ENCODE measurements at places on chromosomes 7 and 10.

GRCh38 chr7:31014826-31015225, 37.3 kb upstream of the ADCYAP1R1 start:
- no peak for DNase-seq

GRCh38 chr7:134662871-134663205, 16.2 kb downstream of the BPGM start:
- DNase-seq, result no peak

DNA sequence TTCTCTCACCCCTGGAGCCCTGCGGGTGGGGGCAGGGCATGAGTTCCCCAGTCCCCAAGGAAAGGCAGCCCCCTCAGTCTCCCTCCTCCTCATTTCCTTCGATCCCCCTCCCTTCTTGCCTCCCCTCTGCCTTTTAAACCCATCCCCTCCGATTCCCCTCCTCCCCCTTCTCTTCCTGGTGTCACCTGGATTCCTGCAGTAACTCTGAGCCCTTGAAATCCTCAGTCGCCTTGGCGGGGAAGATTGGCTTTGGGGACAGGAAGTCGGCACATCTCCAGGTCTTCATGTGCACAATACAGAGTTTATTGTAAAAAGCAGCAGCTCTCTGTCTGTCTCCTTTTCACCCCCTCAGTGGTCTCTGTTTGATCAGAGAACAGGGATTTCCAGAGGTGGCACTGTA, 1.3 kb upstream of the MUC12 start:
- DNase-seq, result no peak

- no peak for DNase-seq
Measured at GRCh38 chr10:15486404-15486803, 115.3 kb upstream of the FAM171A1 start.

DNA sequence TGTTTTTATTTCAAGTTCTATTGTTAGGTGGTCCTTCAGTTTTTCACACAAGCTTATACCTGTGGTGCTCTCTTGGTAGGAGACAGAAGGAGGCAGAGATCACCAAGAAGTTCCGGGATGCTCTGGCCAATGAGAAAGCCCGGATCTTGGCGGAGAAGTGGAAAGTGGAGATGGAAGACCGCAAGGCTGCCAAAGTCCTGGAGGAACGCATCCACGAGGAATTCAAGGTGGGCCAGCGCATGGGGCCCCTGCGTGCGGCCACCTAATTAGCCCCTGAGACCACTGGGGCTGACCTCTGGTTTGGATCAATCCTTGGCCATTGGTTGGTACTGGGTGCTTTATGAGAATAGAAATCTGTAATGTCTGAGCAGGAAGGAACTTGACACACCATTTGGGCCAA, 33.6 kb downstream of the SH2D4B start:
- DNase-seq, result no peak

DNA sequence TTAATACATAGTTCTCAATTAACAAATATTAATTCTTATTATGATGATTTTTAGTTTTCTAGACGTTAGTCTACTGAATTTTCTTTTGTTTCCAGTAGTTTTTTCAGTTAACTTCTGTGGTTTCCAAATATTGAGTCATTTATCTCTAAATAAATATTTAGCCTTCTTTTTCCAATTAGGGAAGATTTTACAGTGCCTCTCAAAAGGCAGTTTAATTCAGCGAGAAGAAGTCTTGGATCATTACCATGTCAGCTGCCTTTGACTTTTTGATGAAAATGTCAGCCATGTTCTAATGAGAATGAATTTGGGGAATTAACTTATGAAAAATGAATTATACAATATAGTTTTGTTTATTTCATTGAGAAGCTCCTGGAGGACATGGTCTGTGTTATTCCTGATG, 90.0 kb downstream of the CDK14 start:
- no peak for DNase-seq

- no peak for DNase-seq
Measured at GRCh38 chr10:14200698-14201544, 129.8 kb downstream of the FRMD4A start.

GRCh38 chr7:143286522-143286890, 1.6 kb upstream of the CASP2 start:
- no peak for DNase-seq

- DNase-seq, result no peak
Measured at GRCh38 chr10:84587789-84588188, 259.4 kb downstream of the CCSER2 start.

DNA sequence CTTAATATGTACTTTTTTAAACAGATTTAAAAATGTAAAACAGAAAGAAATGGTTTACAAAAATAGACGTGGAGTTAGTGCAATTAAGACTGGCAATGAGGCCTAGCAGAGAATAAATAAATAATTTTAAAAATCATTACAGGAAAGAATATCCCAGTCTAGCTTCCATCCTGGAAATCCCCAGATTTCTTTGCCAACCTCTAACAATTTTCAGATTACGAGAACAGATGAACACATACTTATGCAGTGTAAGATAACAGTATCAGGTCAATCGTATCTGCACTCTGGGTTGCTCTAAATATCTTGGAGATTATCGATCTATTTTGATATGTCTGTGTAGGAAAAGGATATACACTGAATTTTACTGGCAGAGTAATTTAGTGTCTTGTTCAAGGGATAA, 210.5 kb downstream of the SEMA3A start:
- no peak for DNase-seq

DNA sequence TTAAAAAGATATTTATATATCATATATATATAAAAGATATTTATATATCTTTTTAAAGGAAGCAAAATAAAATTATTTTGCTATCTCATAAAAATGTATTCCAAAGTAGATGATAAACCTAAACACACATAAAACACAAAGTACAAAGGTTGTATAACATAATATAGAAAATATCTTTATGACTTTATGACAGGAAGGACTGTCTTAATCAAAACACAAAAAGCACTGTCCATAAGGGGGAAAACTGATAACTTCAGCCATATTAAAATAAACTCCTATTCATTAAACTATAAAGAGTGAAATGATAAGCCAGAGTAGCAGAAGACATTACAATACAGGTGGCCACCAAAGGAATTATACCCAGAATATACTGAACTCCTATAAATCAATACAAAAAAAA, 34.8 kb downstream of the KDM7A start:
- DNase-seq, result no peak

- no peak for DNase-seq
Measured at GRCh38 chr7:30458311-30458710, 20.3 kb downstream of the NOD1 start.

GRCh38 chr7:55374213-55374612, 9.1 kb downstream of the LANCL2 start:
- DNase-seq, result no peak

DNA sequence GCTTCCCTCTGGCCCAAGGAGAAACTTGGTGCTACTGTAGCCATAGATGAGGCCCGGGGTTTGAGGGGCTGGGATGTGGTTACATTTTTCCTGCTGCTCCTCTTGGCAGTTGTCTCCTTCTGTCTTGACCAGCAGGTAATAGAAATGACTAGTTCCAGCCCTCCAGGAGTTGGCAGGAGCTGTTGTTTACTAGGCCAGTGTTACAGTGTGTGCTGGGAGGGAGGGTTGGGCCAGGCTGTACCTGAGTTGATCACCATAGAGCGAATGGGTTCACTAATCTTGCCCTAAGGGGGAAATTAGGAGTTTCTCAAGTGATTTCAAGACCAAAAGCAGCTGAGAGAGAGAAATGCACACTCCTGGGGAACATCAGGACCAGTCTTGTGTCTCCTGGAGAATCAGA, 34.9 kb downstream of the PAX2 start:
- no peak for DNase-seq

GRCh38 chr7:133871757-133872156, 255.4 kb upstream of the LRGUK start:
- DNase-seq, result no peak

GRCh38 chr7:36473454-36474282, 84.0 kb downstream of the ANLN start:
- no peak for DNase-seq

- no peak for DNase-seq
Measured at GRCh38 chr10:87591589-87591886, 68.1 kb upstream of the PAPSS2 start.

GRCh38 chr7:131222171-131222570, 105.5 kb upstream of the MKLN1 start:
- DNase-seq, result no peak

All from activated T-helper 1 cell treated with anti-CD3 and anti-CD28 coated beads, Interleukin-2, amount 50 U/mL, for 16 hours (primary cell).